ENCODE measurements at places on chromosomes 6 and 20.

GRCh38 chr20:58703765-58704371 lies 11.3 kb downstream of the NPEPL1 start:
- no peak for DNase-seq

GRCh38 chr6:10458287-10458686 lies 43.4 kb upstream of the TFAP2A start:
- no peak for DNase-seq

- DNase-seq = no peak
These were observed 6.7 kb downstream of the SNAI1 start for GRCh38 chr20:49989234-49990065.

GRCh38 chr20:43901296-43901695 lies 13.4 kb upstream of the TOX2 start:
- no peak for DNase-seq

GRCh38 chr6:157186785-157187181 lies 136.5 kb downstream of the TMEM242 start:
- DNase-seq = no peak
